Sigmoid colon (tissue), 7 donors: ENCODE measurements at places on chromosomes 5 and 9. TPM values are rescaled to one million over a fixed set of nuclear protein-coding genes. Genes with fewer than 3 reads are reported as not detected.
A peak's percentile ranks its signal among the peaks of the same experiment; 100 is the strongest.

BARX1 gene
- not detected for total RNA-seq

GFRA3 gene
- 3.9 TPM for total RNA-seq

DNA sequence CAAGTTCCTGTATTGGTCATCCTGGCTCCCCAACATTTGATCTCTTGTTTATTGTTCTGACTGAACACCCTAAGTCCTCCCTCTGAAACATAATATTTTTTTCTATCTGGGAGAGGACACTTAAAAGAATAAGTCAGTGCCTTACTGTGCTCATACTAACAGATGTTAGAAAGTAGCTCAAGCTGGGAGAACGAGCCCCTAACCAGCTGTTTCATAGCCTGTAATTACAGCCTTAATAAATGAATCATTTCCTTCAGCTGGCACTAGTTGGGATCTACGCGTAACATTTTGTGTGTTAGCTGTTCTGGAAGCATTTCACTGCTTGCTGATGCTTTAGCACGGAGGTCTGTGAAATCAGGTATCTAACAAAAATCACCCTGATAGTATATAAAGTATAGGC lies 345.9 kb upstream of the RIOK2 start:
- DNase-seq, result no peak

DNA sequence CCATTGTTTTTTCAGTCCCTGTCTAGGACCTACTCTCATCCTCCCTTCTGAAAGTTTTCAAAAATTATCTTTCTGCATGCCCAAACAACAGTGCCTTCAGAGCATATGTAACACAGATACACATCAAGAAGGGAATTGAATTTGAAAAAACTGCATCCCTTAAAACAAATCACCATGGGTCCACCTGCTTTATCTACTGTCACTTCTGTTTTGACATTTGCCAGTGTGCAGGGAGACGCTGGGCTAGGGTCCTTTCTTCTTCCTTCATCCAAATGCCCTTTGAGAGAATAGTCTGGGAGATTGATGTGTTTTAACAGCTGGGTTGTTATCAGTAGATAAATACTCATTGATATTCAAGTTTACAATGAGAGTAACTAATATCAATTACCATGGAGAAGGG lies 1630.1 kb downstream of the MAT2B start:
- DNase-seq, result no peak

- DNase-seq, result no peak
Observed at GRCh38 chr9:116844621-116845020, 157.5 kb downstream of the TRIM32 start.

DNA sequence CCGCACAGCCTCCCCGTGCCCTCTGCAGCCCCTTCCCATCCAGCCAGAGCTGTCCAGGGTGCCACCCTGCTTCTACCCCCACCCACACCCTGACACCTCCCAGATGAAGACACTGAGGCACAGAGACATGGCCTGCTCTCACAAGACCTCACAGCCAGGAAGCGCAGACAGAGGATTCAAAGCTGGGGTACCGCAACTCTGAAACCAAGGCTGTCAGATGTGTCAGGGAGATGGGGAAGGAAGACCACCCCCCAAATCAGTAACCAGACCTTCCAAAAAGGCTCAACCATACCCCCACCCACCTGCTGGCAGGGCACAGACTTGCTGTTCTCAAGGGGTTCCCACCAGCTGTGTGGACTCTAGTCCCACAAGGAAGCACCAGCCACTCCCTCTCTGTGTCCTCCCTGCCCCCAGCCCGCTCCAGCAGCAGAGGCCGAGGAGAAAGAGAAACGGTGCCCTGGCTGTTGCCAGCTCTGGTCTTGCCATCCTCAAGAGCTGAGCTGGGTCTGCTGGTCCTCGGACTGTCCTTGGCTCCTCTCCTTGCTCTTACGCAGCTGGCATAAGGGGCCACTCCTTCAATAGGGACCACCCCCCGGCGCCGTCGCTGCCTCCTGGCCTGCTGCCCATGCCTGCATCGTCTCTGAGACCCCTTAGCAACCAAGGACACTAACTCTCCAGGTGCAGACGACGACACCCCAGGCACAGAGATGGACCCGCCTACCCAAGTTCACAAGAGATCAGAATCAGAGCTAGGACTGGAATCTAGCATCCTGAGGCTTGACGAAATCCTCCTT lies 699 bp downstream of the AKNA start:
- DNase-seq, result peak; percentile 81

- peak; percentile 87 for DNase-seq
Observed at GRCh38 chr9:34989946-34990635, 546 bp downstream of the DNAJB5 start.

DNA sequence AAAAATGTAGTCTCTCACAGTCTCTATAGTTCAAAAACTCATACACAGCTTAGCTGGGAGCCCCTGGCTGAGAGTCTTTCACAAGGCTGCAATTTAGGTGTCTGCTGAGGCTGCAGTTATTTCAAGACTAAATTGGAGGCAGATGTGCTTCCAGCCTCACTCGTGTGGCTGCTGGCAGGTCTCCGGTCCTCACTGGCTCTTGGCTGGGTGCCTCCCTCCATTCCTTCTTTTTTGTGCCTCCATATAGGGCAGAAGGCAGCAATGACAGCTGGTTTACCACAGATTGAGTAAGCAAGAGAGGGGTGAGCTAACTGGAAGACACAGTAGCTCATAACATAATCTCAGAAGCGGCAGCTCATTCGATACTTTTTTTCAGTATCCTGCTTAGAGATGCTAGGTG lies 2167.7 kb upstream of the WWC1 start:
- DNase-seq, result no peak

- DNase-seq, result no peak
Observed at GRCh38 chr9:74681906-74682305, 184.8 kb downstream of the RORB start.

GRCh38 chr5:16179936-16180788 lies 571 bp upstream of the MARCHF11 start:
- no peak for DNase-seq

DNA sequence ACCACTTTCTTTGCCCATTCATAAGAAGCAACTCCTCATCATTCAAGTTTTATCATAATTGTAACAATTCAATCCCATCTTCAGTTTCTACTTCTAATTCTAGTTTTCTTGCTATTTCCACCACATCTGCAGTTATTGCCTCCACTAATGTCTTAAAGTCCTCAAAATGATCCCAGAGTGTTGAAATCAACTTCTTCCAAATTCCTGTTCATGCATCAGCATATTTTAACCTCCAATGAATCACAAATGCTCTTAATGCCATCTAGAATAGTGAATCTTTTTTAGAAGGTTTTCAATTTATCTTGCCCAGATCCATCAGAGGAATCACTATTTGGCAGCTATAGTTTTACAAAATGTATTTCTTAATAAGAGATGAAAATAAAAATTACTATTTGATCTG lies 3.2 kb upstream of the SRP19 start:
- no peak for DNase-seq

GRCh38 chr5:157961176-157961575 lies 102.2 kb upstream of the CLINT1 start:
- DNase-seq, result no peak

- no peak for DNase-seq
Observed at GRCh38 chr9:8670751-8671150, 871.2 kb upstream of the DMAC1 start.

DNA sequence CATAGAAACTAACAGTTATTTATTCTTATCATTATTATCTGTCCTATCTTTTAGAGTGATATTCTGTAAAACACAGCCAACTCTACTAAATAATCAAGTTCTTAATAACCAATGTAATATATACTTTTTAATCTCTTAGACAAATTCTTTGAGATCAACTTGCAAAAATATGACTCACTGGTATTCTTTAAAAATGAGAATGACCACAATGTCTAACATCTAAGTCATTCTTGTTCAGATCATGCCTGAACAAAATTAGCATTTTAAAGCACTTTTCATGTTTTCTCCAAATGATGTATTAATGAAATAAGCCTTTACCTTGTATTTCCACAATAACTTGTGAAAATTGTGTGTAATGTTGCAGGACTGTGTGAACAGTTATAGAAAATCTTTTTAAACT lies 356.9 kb upstream of the RGMB start:
- DNase-seq, result no peak

DNA sequence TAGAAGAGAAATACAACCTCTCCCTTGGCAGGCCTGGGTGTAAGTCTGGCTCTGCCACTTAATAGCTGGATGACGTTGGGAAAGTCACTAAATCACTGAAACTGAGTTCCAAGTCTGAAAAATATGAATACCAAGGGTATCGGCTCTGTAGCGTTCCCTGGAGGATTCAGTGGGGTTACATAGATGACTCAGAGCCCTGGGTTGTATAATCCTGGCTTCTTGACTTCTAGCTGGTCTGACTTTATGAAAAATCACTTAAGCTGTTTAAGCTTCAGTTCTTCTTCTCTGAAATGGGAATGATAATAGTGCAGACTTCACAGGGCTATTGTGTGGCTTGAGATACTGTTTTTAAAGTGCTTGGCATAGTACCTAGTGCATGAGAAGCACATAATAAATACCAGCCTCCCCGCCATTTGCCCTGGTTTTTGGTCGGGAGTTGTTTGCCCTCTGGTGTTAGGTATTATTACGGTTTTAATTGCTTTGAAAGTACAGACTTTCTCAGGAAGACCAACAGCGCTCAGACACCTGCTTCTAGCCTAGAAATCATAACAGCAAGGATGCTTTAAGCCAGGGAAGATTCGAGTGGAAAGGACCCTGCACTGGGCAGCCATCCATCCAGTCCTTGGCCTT lies 43.0 kb downstream of the CYFIP2 start:
- no peak for DNase-seq

- no peak for DNase-seq
Observed at GRCh38 chr9:84002344-84002743, 21.7 kb downstream of the RMI1 start.

DNA sequence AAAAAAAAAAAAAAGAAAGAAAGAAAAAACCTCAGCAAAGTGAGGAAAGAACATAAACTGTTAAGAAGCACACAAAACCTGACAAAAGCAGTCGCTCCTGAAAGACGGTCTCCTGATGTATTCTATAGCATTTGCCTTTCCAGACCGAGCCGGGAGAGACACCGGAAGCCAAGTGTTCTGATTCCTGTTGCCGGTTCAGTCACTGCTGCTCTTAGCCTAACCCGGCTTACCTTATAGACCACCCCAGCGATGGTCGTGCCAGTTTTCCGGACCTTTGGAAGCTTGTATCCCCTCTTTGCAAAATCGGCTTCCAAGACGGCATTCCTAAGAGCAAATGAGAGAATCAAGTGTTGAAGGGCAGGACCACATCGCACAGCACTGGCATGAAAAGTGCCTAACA lies 630 bp downstream of the PSMB7 start:
- peak; percentile 49 for DNase-seq

- no peak for DNase-seq
Observed at GRCh38 chr9:104866191-104866590, 61.8 kb downstream of the ABCA1 start.
